A549 treated with CORT108297 at 1 μM for 4 hours (cell line): ENCODE measurements at places on chromosomes 11 and 22. TPM values are rescaled to one million over a fixed set of nuclear protein-coding genes. Genes with fewer than 3 reads are reported as not detected.

The TRIM6 gene
- total RNA-seq, result 10.4 to 13.1 TPM (median 12.8 TPM) in 5 replicates

The OR5A1 gene
- not detected in 5 replicates for total RNA-seq

The GAB4 gene
- not detected in 5 replicates for total RNA-seq

The NXPE2 gene
- 0.05 TPM in 1 of 5 replicates, not detected in the others for total RNA-seq

The SEPTIN3 gene
- total RNA-seq, result 1.0 to 1.4 TPM (median 1.2 TPM) in 5 replicates

The BAD gene
- total RNA-seq, result 74.5 to 102 TPM (median 92.9 TPM) in 5 replicates

The PKNOX2 gene
- total RNA-seq, result 0.02 TPM in 1 of 5 replicates, not detected in the others
